ENCODE measurements at places on chromosomes 7 and 10. TPM values are rescaled to one million over a fixed set of nuclear protein-coding genes. Genes with fewer than 3 reads are reported as not detected.

Gene UTF1
- total RNA-seq, result not detected

Gene ADAM22
- total RNA-seq, result 1.7 TPM

Gene MMP21
- total RNA-seq, result not detected

Gene CYP2C19
- total RNA-seq, result not detected

Gene ARMS2
- total RNA-seq, result not detected

Measured in left ventricle myocardium superior (tissue), 1 donor.